Head of caudate nucleus (tissue), 42 donors: ENCODE measurements at places on chromosomes 3 and 15.

DNA sequence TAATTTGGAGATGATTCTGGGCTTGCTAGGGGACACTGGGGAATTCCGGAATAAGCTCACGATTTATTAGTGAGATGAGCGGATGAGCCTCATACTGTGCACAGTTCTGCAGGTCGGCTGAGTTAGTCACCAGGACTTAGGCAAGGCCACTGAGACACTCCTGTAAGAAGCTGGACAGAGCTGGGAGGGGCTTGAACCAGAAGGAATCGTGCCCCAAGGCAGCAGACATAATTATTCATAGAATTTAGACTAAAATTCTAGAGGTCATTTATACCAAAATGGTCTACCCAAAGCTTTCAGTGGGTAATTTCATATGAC is 121.4 kb downstream of the VGLL4 start:
- DNase-seq = no peak

GRCh38 chr15:86906376-86906775 is 826.7 kb downstream of the AGBL1 start:
- no peak for DNase-seq

GRCh38 chr3:183892610-183893214 is 8.0 kb upstream of the PARL start:
- DNase-seq = no peak

DNA sequence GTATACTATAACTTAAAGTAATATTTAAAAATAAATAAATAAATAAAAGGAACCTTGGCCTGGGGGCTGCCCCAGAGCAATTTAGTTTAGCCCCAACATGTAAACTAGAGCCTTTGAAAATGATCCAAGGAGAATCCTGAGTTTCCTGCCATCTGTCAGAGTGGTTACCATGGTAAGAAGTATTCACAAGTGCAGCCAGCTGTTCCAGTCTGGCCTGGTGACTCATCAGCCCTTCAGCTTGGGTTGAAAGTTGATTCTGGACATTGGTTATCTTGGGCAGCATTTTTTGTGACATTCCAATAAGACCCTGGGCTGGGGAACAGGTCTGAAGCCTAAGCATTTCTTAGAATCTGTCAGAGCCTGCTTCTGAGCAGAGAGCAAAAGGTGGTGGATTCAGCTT is 72.7 kb upstream of the LRTM1 start:
- DNase-seq = no peak

DNA sequence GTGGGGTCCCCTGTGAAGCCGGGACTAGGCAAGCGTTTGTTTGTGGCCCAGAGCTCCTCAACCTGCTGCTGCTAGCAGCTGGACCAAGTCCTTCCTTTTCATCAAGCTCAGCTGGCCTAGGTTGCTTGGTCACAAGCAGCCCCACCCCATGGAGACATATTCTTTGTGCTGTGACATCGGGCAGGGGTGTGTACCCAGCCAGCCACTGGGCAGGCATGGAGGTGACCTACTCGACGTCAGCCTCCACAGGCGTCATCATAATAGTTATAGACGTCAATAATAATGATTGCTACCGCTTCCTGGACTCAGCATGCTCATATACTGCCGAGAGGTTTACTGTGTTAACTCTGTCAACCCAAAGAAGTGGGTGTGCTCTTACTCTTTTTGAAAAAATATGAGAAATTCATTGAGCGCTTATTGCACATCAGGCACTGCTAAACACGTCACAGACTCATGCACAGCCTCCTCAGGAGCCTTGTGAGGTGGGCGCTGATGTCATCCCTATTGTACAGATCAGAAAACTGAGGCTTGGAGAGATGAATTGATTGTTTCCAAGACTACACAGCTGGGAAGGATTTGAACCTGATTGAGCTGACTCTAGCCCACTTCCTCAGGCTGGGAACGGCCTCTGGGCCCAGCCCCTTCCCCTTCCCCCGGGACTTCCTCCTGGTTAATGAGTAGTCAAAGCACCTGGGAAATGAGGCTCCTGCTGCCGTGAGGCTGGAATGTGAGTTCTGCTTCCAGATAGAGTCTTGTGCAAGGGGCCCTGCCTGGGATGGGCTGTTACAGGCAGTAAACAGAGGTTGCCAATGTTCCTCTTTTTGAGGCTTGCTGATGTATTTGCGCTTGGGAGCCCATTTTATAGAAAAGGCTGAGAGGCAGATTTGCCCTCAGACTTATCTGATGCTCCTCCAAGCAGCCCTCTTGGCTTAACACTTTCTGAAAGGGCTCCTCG is 16.2 kb downstream of the SLC6A6 start:
- no peak for DNase-seq

- no peak for DNase-seq
Observed at GRCh38 chr15:49227602-49228001, 57.6 kb downstream of the GALK2 start.

- no peak for DNase-seq
Observed at GRCh38 chr15:101536875-101537405, 47.4 kb upstream of the PCSK6 start.

GRCh38 chr15:90159213-90159612 is 41.9 kb upstream of the SEMA4B start:
- no peak for DNase-seq

DNA sequence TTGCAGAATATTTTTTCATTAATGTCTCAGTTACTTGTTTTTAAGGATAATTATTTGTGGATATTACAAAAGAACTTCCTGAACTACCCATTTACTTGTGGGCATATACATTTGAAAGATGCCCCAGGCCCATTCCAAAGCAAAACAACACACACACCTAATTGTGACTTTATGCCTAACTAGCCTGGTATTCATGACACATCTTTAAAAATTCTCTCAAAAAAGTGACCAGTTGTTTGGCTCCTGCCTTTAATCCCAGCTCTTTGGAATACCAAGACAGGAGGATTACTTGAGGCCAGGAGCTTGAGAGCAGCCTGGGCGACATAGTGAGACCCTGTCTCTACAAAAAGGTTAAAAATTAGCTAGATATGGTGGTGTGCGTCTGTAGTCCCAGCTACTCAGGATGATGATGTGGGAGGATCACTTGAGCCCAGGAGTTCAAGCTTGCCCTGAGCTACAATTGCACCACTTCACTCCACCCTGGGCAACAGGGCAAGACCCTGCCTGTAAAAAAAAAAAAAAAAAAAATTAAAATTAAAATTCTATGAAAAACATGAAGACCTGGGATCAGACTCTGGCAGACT is 51.7 kb upstream of the SLC4A7 start:
- DNase-seq = no peak

DNA sequence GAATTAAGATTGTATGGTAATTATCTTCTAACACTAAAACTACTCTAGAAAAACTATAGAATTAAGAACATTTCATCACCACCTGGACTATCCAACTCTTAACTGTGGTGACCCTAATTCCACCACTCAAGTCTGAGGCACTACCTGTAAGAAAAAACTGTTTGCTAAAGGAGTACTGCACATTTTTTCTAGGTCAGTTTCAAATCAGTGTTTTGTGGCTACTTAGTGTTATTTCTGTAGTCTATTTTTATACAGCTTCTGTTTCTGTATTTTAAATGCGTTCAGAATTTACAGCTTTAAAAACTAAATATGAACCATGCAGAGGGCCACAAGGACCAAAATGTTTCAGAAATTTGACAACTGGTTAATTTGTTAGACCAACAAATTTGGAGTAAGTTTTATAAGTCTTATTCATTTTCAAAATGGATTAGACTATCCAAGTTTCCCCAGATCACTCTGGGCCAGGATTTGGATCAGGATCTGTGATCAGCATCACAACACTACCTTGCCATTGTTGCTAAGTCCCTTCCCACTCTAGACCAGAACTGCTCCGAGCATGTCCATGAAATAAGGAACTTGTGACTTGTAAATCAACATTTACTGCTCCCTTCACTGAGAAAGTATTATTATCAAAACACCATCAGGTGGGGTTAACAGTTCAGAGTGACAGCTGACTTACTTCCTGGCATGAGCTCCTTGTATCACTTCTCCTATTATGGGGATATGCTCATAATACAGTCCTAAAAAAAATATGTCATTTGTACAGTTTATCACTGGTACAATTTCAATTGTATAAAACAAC is 8.6 kb downstream of the GLT8D1 start:
- DNase-seq = no peak

DNA sequence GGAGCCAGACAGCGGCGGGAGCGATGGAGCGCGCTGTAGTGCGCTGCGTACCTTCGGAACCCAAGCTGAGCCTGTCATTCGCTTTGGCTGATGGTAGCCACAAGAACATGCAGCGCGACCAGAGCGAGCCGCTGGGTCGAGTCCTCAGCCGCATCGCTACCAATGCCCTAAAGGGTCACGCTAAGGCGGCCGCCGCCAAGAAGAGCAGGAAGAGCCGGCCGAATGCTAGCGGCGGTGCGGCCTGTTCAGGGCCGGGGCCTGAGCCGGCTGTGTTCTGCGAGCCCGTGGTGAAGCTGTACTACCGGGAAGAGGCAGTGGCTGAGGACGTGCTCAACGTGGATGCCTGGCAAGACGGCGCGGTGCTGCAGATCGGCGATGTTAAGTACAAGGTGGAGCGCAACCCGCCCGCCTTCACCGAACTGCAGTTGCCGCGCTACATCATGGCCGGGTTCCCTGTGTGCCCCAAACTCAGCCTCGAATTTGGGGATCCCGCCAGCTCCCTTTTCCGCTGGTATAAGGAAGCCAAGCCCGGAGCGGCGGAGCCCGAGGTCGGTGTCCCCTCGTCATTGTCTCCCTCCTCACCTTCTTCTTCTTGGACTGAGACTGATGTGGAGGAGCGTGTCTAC is 498 bp downstream of the PDE12 start:
- peak; percentile 14 for DNase-seq

DNA sequence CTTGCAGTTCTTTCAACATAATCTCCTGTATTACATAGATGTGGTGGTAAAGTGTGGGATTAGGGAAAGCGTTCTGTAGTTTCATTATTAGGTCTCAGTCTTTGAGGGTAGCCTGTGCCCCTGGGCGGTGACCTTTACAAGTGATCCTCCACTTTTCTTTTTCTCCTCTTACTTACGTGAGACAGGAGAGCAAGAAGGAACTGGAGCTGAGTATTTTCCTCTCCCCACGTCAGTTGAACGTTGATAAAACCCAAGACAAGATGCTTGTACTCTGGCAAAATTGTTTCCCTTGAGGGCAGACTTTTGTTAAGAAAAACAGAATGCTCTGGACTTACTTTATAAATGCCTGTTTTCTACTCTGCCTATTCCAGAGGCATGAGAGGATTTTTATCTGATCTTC is 378.7 kb downstream of the ZNF385D start:
- no peak for DNase-seq

- DNase-seq = no peak
Observed at GRCh38 chr15:62833646-62834045, 208.9 kb upstream of the TPM1 start.

- no peak for DNase-seq
Observed at GRCh38 chr15:57165992-57166391, 210.3 kb upstream of the CGNL1 start.

DNA sequence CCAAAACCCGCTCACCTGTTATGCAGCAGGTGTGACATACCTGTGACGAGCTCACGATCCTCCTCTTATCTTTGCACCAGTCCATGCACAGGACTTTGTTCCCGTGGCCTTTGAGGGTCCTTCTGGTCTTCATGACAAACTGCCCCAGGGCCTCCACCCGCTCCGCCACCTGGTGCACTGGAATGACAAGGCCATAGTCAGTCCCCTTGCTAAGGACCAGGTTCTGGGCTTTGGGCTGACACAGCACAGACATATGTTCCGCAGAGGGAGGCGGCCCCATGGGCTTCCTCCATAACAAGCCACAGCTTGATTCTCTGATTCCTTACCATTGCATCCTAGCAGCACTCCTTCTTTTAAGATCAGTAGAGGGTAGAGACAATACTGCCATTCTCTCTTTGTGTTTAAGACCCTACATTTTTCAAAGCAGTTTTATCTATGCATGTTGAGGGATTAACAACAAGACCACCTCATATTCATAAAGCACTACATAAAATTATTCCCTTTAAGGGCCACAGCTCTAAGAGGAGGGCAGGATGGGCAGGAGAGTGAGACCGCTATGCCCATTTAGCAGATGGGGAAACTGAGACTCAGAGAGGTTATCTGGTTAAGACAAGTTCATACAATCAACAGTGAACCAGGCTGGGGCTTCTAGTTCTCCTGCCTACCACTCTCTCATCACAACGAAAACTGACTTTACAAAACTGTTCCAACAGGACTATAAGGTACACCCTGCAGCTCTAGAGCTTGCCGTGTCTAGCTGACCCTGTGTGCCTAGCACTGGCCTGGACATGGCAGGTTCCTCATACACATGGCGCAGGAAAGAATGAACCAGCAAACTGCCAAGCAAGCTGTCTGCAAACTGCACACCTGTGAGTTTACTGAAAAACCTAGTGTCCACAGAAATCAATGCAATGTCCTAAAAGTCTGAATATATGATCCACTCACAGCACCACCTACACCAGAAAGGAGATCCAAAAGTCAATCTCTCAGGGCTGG is 37.0 kb downstream of the GNB5 start:
- DNase-seq = no peak

DNA sequence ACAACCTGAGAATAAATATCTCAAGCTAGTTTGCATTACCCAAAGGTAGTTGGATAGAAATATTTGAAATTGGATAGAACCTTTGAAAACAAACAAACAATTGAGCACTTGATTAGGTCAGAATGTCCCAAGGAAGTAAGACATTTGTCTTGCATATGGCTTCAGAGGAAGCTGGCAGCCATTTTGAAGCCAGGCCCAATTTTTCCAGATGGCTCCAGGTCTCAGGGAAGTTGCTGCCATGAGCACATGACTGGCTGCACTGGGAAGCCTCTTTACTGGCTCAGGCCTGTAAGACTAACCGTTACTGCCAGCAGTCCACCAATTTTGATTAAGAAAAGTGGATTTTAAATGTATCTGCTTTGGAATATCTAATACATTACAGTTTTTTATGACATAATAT is 448.9 kb upstream of the DPH6 start:
- DNase-seq = no peak

DNA sequence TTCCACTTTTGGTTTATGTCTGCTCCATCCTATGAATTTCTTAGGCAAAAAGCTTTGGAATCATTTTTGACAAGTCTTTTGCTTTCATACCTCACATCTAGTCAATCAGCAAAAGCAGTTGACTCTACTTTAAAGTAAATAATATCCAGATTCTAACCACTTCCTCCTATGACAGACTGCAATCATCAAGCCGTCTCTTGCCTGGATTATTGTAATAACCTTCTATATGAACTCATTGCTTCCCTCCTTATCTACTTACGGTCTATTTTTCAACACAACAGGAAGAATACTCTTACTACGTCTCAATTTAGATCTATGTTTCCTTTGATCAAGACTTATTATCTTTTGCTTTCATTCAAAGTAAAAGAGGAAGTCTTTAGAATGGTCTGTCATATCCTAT is 20.7 kb downstream of the CLDN1 start:
- DNase-seq = no peak

DNA sequence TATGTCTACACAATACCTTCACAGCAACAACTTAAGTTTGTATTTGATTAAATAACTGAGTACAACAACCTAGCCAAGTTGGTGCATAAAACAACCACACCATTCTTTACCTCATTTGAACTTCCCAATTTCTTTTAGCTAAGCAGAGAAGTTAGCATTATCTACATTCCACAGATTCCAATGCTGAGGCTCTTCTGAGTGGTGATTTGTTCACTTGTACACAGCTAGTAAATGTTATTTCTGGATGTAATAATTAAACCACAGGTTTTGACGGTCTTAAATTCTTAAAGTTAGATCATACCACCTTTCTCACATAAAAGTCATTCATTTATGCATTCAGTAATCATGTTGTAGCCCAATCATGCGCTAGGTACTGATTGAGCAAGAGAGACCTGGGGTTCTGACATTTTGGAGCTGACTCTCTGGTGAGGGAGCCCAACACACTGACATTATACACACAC is 102.5 kb downstream of the SST start:
- DNase-seq = no peak
